CMK (cell line): ENCODE measurements at places on chromosomes 2 and 18.

- no peak for DNase-seq
Observed at GRCh38 chr2:23926290-23926749, 603 bp downstream of the ATAD2B start.

DNA sequence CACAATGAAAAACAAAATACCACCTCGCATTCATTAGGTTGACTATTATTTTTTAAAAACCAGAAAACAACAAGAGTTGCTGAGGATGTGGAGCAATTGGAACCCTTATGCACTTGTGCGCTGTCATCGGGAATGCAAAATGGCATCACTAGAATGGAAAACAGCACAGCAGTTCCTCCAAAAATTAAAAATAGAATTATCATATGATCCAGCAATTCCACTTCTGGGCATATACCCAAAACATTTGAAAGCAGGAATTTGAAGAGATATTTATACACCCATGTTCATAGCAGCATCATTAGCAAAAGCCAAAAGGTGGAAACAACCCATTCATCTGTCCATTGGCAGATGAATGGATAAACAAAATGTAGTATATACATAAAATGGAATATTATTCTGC is 11.9 kb upstream of the NMUR1 start:
- no peak for DNase-seq

DNA sequence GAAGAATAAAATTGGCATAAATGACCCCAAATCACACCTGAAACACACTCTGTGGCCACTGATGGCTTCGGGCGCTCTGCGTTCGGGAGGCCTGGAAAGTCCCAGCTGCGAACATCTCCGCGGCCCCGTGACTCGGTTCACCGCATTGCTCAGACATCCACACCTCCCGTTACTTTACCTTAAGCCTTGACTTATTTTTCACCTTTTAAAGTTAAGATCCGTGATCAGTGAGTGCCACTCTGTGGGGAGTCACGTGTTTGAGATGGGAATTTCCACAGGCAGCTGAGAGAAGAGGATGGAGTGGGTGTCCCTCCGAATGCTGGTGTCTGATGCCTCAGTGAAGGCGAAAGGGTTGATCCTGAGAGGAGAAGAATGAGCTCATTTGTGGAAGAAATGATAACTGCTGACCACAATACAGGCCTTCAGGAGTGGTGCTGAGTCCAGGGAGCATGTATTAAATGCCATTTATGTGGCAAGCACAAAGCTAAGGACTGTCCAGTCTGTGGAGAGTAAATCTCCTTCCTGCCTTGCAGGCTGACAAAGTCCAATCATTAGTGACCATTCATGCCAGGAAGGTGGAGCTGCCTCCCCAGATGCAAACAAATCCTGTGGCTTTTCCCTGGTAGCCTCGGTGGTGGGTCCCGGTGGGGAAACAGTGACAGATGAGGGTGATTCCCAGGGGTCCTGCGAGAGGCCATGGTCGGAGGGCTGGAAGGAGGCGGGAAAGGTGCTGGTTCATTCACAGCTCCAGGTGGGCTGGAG is 168.8 kb downstream of the RTP5 start:
- DNase-seq: no peak

DNA sequence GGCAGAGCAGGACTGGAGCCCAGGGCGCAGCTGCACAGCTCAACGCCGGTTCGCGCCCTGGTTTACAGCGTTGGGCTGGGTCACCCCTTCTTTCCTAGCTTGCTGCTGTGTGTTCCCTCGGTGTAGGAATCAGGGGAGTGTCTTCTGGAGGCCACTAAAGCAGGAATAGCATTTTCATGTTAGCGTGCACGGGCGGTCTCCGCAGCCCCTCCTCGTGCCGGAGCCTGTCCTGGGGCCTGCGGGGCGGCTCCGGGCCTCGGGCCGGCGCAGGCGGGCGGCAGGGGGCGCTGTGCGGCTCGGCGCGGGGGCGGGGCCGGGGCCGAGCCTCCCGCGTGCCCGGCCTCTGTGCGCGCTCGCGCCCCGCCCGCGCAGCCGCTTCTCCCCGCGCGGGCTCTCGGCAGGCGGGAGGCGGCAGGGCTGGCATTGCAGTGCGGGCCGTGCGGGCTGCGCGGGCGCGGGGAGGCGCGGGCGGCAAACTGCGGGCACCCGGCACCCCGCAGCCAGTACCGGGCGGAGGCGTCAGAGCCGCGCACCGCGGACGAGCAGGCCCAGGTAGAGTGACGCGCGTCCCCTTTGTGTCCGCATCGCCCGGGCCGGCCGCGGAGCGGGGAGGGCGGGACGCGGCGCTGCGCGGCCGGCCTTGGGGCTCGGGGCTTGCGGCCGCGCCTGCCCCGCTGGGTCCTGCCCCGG is at the start of gene RNF144A:
Gene RNF144A (plus strand): TSS at position 342 of the 690 bp plus-strand sequence. CDS start 79,515 bp downstream, outside the sequence.
- no peak for DNase-seq

GRCh38 chr18:79379931-79380815 is 15.6 kb upstream of the NFATC1 start:
- no peak for DNase-seq

DNA sequence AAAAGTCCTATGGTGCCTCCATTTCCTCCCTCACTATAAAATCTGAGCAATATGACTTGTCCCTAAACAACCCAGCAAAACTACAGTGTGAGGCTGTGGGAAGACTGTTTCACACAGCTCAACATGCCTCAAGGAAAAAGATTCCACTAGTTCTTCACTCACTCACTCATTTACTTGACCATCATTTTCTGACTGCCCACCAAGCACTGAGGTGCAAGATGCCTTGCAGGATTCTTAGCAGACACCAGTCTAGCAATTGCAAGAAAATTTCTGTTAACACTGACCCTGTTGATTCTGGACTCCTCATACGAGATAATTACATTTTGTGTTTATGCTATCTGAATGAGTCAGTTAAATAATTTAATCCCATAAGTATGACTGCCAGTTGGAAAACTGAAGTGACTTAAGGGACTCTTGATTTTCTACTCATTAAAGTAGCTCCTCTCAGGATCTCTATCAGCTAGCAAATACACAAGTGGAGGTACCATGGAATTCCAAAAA is 51.9 kb upstream of the PCBP1 start:
- no peak for DNase-seq

DNA sequence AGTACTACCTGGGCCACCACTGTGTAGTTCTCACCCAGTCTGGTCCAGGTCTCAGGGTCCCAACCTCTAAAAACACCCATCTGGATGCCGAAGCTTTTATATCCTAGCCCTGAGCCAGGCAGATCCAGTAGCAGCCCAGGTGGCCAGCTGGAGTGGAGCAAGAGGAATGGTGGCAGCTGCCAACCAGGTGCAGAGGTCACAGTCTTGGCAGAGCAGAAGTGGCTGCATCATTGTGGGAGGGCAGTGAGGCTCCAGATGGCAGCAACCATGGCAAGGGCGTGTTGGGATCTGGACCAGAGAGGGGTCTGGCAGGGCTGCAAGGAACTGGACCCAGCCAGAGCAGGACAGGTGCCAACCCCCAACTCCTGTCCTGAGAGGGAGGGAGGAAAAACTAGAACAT is 72.2 kb upstream of the AGAP1 start:
- DNase-seq: no peak

GRCh38 chr18:27223526-27224291 is 38.6 kb upstream of the CHST9 start:
- DNase-seq: no peak

- DNase-seq: no peak
Observed at GRCh38 chr18:21316296-21316695, 74.3 kb downstream of the GREB1L start.
